ENCODE measurements at places on chromosomes 4 and X.

- DNase-seq: no peak
These were observed 47.6 kb downstream of the COL25A1 start for GRCh38 chr4:109254845-109255244.

DNA sequence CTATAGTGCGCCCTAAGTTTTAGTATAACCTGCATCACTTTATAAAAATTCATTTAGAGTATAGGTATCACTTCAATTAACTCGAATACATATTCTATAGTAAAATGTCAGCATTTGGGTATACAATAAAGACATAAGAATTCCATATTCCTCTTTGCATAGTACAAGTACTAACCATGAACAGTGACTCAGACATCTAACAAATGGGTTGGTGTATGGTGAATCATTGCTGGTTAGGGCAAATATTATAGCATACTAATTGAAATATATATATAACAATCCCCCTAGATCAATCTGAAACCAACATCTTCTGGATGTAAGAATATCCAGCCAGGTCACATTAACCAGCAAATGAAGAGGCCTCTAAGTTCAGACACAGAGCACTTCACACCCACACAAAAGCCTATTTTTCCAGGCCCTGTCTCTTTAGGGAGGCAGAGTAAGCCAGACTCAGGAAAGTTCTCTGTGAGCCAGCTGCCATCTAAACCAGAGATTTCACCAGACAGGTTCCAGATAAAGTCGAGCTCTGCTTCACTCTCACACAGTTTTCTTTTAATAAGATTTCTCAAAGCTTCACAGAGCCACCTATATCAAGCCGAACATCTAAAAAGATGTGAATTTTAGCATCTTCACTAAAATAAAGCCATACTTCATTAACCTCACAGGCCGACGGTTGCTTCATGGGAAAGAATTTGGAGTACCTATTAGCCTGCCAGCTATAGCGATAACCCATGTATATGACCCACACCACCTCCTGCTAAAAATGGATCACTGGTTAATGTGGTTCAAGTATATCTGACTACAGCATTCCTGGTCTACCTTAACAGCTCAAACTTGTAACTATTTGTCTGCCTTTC, 200.0 kb upstream of the FTHL17 start:
- DNase-seq: no peak

- no peak for DNase-seq
These were observed 16.6 kb downstream of the PCGF3 start for GRCh38 chr4:722169-722725.

DNA sequence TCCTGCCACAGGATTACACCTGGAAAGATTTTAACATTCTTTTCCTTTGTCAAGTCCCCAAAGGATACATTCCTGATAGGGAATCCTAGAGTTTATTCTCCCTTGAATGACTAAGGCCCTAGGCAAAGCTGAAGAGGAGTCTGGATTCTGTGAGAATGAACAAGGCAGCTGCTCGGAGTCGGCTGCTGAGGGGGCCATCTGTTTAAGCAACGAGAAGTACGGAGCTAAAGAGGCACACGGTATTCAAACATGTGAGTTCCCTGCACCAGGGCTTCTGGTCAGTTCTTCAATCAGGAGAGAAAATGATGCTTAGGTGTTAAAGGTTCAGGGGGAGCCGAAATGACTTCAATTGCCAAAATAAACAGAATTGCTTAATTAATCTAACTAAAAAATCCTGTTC, 97.6 kb downstream of the MGST2 start:
- DNase-seq: no peak

GRCh38 chr4:141339391-141339790, 118.7 kb downstream of the ZNF330 start:
- DNase-seq: no peak

DNA sequence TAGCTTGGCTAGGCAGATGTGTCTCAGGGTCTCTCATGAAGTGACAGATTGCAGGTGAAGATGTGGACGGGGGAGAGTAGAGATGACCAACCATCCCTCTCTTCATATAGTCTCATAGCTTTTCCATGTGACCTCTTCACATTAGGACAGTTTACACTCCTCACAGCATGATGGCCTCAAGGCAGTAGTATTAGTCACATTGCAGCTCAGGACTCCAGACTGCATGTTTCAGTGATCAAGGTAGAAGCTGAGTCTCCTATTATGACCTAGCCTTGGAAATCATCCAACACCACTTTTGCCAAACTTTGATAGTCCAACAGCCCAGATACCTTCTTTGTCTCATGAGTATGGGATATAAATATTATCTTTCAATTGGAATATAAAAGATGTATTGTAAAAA, 147.7 kb downstream of the GASK1B start:
- DNase-seq: no peak

GRCh38 chr4:92012899-92013867, 290.6 kb upstream of the GRID2 start:
- DNase-seq: no peak

DNA sequence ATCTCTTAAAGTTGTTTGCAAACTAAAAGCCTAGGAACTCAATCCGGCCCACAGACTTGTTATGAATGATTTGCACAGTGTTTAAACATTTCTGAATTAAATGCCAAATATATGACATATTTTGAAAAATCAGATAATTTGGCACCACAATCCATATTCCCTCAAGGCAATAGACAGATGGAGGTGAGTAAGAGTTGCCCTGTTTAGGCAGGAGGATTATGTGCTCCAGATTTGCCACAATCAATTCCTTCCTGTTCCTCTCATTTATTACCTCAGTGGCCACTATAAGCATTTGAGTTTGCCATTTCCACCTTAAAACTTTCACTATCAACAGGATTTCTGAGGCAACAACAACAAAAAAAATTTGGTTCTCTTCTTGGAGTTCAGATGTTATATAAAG, 18.7 kb downstream of the UBA6 start:
- DNase-seq: no peak

GRCh38 chr4:53535567-53535966, 55.7 kb downstream of the LNX1 start:
- no peak for DNase-seq

DNA sequence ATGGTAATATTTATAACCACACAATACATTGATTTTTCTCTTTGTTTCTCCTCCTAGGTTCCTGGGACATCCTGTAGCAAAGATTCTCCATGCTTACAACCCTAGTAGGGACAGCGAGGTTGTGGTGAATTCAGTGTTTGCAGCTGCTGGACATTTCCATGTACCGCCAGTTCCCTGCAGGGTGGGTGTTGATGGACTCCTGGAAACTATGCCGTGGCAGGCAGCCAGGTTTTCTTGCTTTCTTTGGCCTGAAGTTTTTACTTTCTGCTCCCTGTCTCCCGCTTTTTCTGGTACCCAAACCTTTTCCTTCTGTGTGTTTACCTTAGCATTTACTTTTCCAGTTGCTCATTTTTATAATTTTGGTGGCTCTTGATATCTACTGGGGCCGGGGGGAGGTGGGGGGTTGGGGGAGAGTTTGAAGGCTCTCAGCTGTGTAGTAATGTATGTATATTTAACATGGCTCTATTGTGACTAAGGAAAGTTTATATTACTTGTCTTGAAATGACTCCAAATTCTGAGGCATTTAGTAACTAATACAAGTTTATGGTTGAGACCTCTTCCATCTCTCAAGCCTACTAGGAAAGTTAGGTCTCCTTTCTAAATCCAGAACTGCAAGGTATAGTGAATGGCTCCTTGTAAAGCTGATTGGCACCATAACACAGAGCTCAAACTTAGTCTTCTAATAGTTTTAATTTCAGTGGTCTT, 89.7 kb downstream of the TMEM131L start:
- no peak for DNase-seq

DNA sequence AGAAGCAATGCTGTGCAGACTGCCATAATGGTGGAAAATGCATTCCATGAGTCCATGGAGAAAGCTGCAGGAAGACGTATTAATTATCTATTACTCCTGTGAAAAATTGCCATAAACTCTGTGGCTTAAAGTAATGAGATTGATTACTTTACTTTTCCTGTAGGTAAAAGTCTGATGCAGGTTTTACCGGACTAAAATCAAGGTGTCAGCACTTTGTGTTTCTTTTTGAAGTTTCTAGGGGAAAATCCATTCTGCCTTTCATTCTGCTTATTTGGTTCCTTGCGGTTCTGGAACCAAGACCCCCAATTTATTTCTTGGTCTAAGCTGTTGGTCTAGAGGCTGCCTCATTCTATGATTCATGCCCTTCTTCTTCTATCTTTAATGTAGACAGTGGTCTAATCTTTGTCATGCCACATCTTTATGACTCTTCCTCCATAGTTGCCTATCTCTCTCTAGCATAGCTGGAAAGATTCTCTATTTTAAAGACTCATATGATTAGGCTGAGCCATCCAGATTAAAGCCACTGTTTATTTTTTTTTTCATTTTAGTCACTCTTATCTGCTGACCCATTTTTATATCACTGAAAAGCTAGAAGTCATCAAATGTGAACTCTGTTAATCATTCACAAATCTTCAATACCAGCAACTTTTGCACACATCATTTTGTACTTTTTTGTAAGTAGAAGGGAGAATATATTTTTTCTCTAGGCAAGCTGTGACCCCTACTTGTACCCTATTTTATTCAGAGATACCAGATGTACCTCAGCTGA, 2056.4 kb downstream of the PCDH7 start:
- DNase-seq: no peak

DNA sequence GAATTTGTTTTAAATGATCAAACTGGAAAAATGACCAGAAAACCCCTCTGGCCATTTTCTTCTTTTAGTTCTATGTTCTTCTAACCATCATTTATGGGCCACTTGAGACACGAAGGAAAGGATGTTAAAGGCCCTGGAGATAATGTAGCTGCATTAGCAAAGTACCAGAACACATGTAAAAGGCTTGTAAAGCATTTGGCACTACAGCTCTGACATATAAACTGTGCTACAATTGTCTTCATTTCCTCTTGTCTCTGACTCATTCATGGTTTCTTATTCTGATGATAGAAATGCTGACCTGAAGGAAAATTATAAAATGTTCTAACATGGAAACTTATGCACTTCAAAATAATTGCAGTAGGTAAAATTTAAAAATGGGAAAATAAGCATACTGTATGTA, 388.7 kb downstream of the FAT4 start:
- DNase-seq: no peak

GRCh38 chrX:45986081-45986480, 559.1 kb downstream of the ZNF674 start:
- no peak for DNase-seq

GRCh38 chr4:40264995-40265909, 68.4 kb downstream of the RHOH start:
- DNase-seq: peak; percentile 56

GRCh38 chr4:125334926-125335325, 20.2 kb downstream of the FAT4 start:
- no peak for DNase-seq

DNA sequence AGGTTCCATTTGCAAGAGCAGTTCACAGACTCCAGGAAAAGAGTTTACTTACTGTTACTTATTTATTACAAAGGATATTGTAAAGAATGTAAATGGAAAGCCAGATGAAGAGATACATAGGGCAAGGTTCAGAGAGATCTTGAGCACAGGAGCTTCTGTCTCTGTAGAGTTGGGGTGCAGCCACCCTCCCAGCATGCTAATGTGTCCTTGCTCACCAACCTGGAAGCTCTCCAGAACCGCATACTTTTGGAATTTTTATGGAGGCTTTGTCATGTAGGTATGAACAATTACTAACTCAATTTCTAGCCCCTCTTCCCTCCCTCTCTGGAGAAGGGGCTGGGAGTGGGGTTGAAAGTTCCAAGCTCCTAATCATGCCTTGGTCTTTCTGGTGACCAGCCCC, 857.2 kb downstream of the RPA4 start:
- DNase-seq: no peak

DNA sequence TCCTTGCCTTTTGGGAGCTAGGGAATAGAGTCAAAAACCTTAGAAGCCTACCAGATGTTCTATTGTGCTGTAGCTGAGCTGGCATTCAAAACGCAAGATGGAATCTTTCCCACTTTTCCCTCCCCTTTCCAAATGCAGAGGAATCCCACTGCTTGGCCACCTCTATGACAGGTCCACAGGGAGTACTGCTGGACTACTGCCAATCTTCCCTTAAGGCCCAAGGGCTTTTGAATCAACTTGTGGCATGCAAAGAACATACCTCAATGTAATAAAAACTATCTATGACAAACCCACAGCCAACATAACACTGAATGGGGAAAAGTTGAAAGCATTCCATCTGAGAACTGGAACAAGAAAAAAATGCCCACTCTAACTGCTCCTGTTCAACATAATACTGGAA, 139.2 kb upstream of the AGTR2 start:
- no peak for DNase-seq

GRCh38 chrX:109862433-109862832, 129.4 kb upstream of the ACSL4 start:
- no peak for DNase-seq

DNA sequence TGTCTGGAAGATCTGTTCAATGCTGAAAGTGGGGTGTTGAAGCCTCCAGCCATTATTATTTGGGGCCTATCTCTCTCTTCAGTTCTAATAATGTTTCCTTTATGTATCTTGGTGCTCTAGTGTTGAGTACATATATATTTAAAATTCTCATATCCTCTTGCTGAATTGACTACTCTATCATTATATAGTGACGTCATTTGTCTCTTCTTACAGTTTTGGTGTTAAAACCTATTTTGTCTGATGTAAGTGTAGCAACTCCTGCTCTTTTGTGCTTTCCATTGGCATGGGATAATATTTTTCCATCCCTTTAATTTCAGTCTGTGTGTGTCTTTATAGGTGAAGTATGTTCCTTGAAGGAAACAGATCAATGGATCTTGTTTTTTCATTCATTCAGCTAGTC, 446.0 kb downstream of the FAM47A start:
- DNase-seq: no peak

DNA sequence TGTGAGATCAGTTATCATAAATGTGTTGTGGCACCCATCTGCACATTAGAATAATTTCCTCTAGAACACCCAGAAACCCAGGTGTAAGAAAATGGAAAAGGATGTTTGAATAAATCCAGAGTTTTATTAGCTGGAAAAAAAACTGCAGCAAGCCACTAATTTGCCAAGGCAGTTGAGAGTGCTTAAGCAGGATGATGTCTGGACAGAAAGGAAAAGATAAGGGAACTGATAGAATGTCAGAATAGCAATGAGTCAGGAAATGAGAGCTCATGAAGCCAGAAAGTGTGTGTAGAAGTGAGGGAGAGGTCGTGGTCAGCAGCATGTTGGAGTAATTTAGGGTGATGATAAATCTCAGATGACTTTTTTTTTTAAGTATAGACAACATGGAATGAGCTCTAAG, 15.2 kb upstream of the NEUROG2 start:
- no peak for DNase-seq

- DNase-seq: no peak
These were observed 232.4 kb downstream of the DCTD start for GRCh38 chr4:182684796-182685195.

DNA sequence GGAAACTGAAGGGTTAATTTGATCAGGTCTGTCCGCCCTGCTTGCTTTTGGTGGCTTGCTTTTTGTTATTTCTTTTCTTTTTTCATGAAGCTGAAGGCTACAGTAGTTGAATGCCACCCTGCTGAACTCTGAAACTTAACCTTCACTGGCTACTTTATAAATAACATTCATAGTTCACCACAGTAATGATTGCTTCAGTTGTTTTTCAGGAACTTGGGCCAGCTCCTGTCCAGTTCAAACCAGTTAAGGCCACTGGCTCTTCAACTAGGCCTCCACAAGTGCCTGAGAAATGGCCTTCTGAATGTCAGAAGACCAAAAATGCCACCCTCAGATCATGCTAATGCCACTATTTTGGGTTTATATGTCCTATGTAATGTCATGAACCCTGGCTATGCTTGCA, 7.7 kb upstream of the ASB9 start:
- DNase-seq: no peak

- DNase-seq: peak; percentile 55
These were observed 7.2 kb upstream of the NEUROG2 start for GRCh38 chr4:112523008-112523721.

- no peak for DNase-seq
These were observed 26.1 kb upstream of the ACSL1 start for GRCh38 chr4:184851886-184852285.

- DNase-seq: no peak
These were observed 5.9 kb downstream of the ADD1 start for GRCh38 chr4:2849267-2850152.

All from stimulated activated naive CD8-positive, alpha-beta T cell treated with anti-CD3 and anti-CD28 coated beads, Interleukin-15, Interleukin-2, amounts not matched to agents 100 U/mL and 50 U/mL, for 24 hours (primary cell).